K562 (cell line): ENCODE measurements at places on chromosomes 4 and X. TPM values are rescaled to one million over a fixed set of nuclear protein-coding genes. Genes with fewer than 3 reads are reported as not detected.

DNA sequence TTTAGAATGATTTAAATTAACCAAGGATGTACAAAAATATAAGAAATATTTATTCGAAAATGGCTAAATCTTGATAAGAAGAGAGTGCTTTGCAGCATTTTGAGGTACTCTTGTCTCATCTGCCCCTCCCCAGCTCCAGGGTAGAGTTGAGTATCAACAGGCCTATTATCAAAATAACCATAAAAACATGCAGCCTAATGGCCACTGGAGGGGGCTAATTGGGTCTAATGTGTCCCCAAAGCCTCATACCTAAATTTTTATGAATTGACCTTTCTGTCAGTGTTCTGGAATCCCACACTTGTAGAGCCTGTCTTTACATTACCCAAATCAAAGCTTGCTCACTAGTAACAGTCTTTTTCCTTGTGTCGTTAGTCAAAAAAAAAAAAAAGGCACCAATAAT, 544.9 kb upstream of the CPXCR1 start:
- no peak for DNase-seq

DNA sequence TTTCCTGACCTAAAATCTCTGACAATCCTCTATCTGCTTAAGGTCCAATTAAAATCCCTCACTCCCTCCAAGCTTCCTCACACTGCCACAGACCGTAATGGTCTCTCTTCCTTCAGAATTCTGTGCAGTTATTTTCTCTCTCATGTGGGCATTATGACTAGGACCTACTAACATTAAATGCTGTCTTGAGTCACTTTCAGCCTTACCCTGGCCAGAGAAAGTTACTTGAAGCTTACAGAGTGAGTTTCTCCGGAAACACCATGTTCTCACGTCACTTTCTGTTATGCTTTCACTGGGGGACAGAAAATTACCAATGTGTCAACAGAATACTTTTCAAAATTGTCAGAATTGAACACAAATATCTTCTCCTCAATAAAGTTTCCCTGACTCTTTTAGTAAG, 271.8 kb downstream of the INPP4B start:
- DNase-seq, result no peak

DNA sequence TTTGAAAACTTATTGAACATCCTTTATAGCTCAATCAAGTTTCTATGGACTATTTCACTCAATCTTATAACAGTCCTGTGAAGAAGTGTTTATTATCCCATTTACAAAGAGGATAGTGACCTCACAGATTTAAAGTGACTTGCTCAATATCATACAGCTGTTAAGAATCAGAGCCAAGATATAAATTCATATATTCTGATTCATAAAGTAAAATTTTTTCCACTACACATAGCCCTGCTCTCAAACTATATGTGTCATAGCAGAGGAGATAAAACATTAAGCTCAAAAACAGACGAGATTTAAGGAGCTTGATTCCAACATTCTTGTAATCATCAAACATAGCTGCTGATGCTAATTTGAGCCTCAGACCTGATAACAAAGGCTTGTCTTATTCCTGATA, 226.8 kb downstream of the CAMK2D start:
- no peak for DNase-seq

- no peak for DNase-seq
These were observed 68.7 kb downstream of the APBB2 start for GRCh38 chr4:41145571-41146078.

DNA sequence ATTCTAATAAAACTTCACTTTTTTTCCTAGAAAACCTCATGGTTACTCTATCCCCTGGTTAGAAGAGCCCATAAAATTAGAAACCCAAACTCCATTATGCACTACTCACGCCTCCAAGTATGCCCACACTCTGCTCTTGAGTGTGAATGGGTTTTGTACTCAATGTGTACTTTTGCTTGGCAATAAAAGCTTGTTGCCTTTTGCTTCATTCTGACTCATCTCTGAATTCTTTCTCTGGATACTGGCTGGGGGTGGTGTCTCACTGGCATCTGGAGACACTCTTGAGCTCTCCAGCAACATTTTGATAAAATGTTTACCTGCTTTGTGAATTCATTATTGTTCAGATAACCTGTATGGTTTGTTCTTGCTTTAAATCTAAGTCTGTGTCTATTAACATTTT, 963.3 kb downstream of the TRAM1L1 start:
- DNase-seq, result no peak

GRCh38 chrX:150158554-150159332, 204.4 kb upstream of the MAMLD1 start:
- no peak for DNase-seq

Gene VEGFD
- total RNA-seq, result 0.31 TPM in 1 of 2 replicates, not detected in the other

Gene FRMPD3
- not detected in 2 replicates for total RNA-seq

Gene APBB2
- 2.1 TPM in 2 replicates for total RNA-seq

Gene DNAAF6
- not detected in 2 replicates for total RNA-seq
